ENCODE measurements at places on chromosomes 16 and 17. TPM values are rescaled to one million over a fixed set of nuclear protein-coding genes. Genes with fewer than 3 reads are reported as not detected.

Gene CES5A
- total RNA-seq: not detected

Gene MMP28
- total RNA-seq: not detected

Gene CACNG4
- total RNA-seq: not detected

Gene SLC5A11
- not detected for total RNA-seq

Gene FBXW10
- total RNA-seq: not detected

Gene VPS9D1
- total RNA-seq: 4.6 TPM

Gene MFAP4
- not detected for total RNA-seq

Gene CORO6
- total RNA-seq: 2.7 TPM

Gene HSD11B2
- not detected for total RNA-seq

Gene TEKT5
- 0.18 TPM for total RNA-seq

Gene HBA2
- not detected for total RNA-seq

Gene CNGB1
- total RNA-seq: not detected

Data from activated CD8-positive, alpha-beta memory T cell treated with anti-CD3 and anti-CD28 coated beads, Interleukin-2, amount 10 ng/mL, durations not matched to agents 7 days and 5 days (primary cell).